ENCODE measurements at places on chromosomes 2 and 18.

- no peak for DNase-seq
Measured at GRCh38 chr2:208062961-208063360, 37.6 kb upstream of the PLEKHM3 start.

GRCh38 chr2:17943444-17943843, 65.0 kb downstream of the KCNS3 start:
- no peak for DNase-seq

- no peak for DNase-seq
Measured at GRCh38 chr2:177445200-177445599, 52.6 kb downstream of the AGPS start.

GRCh38 chr2:31202833-31203232, 14.5 kb downstream of the CAPN14 start:
- no peak for DNase-seq
